Uterine smooth muscle cell (primary cell): ENCODE measurements at places on chromosomes 7 and 10. TPM values are rescaled to one million over a fixed set of nuclear protein-coding genes. Genes with fewer than 3 reads are reported as not detected.

The OR2A1 gene
- not detected in 2 replicates for total RNA-seq

The SCIN gene
- total RNA-seq: under 0.01 and 0.25 TPM in 2 replicates

The MOGAT3 gene
- total RNA-seq: not detected in 2 replicates

The TAS2R3 gene
- total RNA-seq: 0.44 and 1.2 TPM in 2 replicates

The PIP gene
- not detected in 2 replicates for total RNA-seq

The OR2A5 gene
- not detected in 2 replicates for total RNA-seq

The ELAPOR2 gene
- 3.1 and 3.3 TPM in 2 replicates for total RNA-seq

The OGDHL gene
- 0.22 and 0.37 TPM in 2 replicates for total RNA-seq

The CCAR1 gene
- total RNA-seq: 24.9 and 37.1 TPM in 2 replicates

The NPS gene
- not detected in 2 replicates for total RNA-seq

The NCF1 gene
- 0.12 TPM in 1 of 2 replicates, not detected in the other for total RNA-seq

The CALHM2 gene
- 14.6 and 19.7 TPM in 2 replicates for total RNA-seq

The GSTO2 gene
- total RNA-seq: 1.7 and 5.1 TPM in 2 replicates

The RABGEF1 gene
- 55.8 and 58.9 TPM in 2 replicates for total RNA-seq

The ZNF786 gene
- 6.3 and 6.7 TPM in 2 replicates for total RNA-seq

The VENTX gene
- not detected in 2 replicates for total RNA-seq

The TAC1 gene
- total RNA-seq: 0.33 and 0.75 TPM in 2 replicates

The ATP6V0E2 gene
- total RNA-seq: 22.4 and 27.9 TPM in 2 replicates

The GPR26 gene
- total RNA-seq: not detected in 2 replicates

The COL28A1 gene
- total RNA-seq: 0.55 and 0.87 TPM in 2 replicates

The LIPJ gene
- total RNA-seq: not detected in 2 replicates

The FGL2 gene
- under 0.01 and 0.22 TPM in 2 replicates for total RNA-seq

The CD36 gene
- 1.5 and 2.6 TPM in 2 replicates for total RNA-seq

The ST8SIA6 gene
- not detected in 2 replicates for total RNA-seq

The CALD1 gene
- total RNA-seq: 290 and 609 TPM in 2 replicates

The MKX gene
- 11.6 and 28.9 TPM in 2 replicates for total RNA-seq

The INHBA gene
- total RNA-seq: 18.2 and 20.0 TPM in 2 replicates

The HOXA7 gene
- total RNA-seq: 0.77 and 1.9 TPM in 2 replicates

The POM121 gene
- total RNA-seq: 5.9 and 6.0 TPM in 2 replicates

The ITIH2 gene
- not detected in 2 replicates for total RNA-seq

The FGFBP3 gene
- 0.66 and 0.75 TPM in 2 replicates for total RNA-seq

The KAZALD1 gene
- 6.2 and 6.4 TPM in 2 replicates for total RNA-seq

The PDE1C gene
- 0.12 and 0.33 TPM in 2 replicates for total RNA-seq

The NUTM2D gene
- total RNA-seq: 0.33 and 0.62 TPM in 2 replicates

The PMPCB gene
- total RNA-seq: 73.2 and 81.3 TPM in 2 replicates

The PARD3 gene
- 74.6 and 81.5 TPM in 2 replicates for total RNA-seq

The CALML3 gene
- total RNA-seq: not detected in 2 replicates
